ENCODE measurements at places on chromosomes 7 and 10. TPM values are rescaled to one million over a fixed set of nuclear protein-coding genes. Genes with fewer than 3 reads are reported as not detected.

MSRB2 gene
- total RNA-seq, result 14.7 TPM

MBL2 gene
- not detected for total RNA-seq

MYH16 gene
- 0.81 TPM for total RNA-seq

CFAP70 gene
- 0.12 TPM for total RNA-seq

ZNF33A gene
- 7.8 TPM for total RNA-seq

FAM180A gene
- total RNA-seq, result not detected

PPP1R17 gene
- total RNA-seq, result not detected

NAT16 gene
- total RNA-seq, result 0.29 TPM

TWIST1 gene
- total RNA-seq, result 3.8 TPM

FAM24B gene
- 16.5 TPM for total RNA-seq

GJD4 gene
- total RNA-seq, result not detected

TRIM50 gene
- not detected for total RNA-seq

CLRN3 gene
- total RNA-seq, result not detected

SH2D4B gene
- total RNA-seq, result not detected

VPS41 gene
- 26.1 TPM for total RNA-seq

TMEM184A gene
- total RNA-seq, result 10.3 TPM

POLR2J gene
- total RNA-seq, result 132 TPM

OR2A12 gene
- total RNA-seq, result not detected

CD36 gene
- total RNA-seq, result 0.19 TPM

MNX1 gene
- 4.1 TPM for total RNA-seq

DBF4 gene
- total RNA-seq, result 29.2 TPM

OR6B1 gene
- total RNA-seq, result not detected

DUS4L gene
- total RNA-seq, result 10.4 TPM

GIMAP8 gene
- total RNA-seq, result not detected

CNPY1 gene
- not detected for total RNA-seq

AKR1D1 gene
- not detected for total RNA-seq

METTL27 gene
- 9.0 TPM for total RNA-seq

NANOS1 gene
- total RNA-seq, result 2.8 TPM

SLC13A1 gene
- not detected for total RNA-seq

GPER1 gene
- total RNA-seq, result 0.86 TPM

FAM25G gene
- total RNA-seq, result not detected

OR6V1 gene
- total RNA-seq, result not detected

All from A549 treated with ZK216348 at 1 μM for 4 hours (cell line).